ENCODE measurements at places on chromosomes 7 and 10.

DNA sequence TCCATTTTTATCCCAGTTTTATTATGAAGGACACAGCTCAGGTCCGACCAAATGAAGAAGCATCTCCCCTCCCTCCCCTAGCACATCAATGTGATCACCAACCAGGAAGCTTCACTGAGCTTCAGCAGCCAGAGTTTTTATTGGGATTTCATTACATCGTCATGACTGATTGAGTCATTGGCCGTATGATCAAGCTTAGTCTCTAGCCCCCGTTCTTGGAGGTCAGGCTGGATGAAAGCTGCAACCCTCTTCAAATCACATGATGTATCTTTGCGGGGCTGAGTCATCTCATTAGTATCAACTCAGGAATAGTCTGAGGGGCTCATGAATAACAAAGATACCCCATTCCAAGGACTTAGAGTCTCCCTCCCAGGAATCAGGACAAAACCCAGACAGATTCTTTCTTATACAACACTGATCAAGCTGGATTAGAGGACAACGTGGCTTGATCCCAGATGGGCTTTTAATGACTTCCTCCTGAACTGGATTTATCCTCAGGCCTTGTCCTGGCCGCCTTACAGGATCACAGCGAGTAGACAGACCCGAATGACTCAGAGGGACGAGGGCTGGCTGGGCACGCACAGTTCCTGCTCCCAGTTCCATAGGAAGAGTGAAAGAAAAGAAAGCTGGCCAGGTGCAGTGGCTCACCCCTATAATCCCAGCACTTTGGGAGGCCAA lies 14.5 kb downstream of the LIMK1 start:
- DNase-seq, result no peak

DNA sequence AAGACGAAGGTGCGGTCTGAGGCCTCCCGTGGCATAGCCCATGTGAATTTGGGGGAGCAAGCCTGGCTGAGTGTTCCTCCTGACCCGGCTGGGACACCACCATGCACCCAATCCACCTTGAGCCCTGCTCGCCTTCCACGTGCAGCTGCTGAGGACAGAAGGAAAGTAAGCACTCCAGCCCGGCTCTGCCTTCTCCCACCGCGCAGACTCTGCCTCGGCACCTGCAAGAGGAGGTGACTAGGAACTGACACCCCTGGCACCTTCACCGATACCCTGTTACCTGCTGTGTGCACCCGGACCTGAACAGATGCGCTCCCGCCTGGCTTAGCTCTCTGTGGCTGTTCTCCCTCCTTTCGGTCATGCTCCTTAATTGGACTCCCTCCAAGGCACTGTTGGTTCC lies 57.0 kb upstream of the OPN4 start:
- peak; percentile 25 for DNase-seq

- no peak for DNase-seq
These were observed 3.2 kb upstream of the VSTM4 start for GRCh38 chr10:49118430-49119074.

DNA sequence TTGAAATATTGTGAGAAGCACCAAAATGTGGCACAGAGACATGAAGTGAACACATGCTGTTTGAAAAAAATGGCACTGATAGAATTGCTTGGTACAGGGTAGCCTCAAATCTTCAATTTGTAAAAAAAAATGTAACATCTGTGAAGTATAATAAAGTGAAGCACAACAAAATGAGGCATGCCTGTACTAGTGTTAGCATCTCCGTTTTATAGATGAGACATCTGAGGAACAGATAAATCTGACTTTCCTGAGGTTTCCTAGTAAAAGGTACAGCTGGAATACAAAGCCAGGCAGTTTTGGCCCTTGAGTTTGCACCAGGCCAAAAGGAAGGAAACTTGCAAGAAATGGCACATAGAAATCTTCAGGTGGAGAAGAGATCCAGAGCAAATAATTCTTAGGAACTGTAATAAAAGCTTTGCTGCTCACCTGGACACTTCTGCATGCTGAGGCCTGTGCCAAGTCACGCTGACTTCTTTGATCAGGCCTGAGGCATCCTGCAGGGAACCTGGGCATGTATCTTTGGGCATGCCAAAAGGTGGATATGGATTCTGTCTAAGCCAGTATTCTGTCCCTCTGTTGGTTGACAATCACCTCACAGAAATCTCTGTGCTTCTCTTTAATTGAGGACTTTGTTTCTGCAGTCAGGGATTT lies 251.5 kb upstream of the PLPP4 start:
- DNase-seq, result no peak

- DNase-seq, result no peak
These were observed 94.8 kb downstream of the CPED1 start for GRCh38 chr7:121083138-121083789.

DNA sequence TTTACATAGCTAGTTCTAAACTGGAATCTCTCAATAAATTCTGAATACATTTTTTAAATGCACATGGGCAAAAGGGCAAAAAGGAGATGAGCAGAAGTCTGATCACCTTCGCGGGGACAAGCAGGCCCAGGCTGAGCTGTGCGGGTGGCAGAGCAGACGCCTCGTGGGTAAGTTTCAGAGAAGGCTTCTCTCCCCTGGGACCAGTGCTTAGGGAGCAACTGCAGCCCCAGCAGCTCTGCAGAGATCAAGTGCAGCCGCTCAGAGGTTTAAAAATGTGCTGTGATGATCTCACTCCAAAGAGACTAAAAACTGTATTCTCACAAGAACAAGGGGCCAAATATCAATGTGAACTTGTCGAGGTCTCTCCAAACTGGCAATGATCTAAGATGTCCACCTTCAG lies 264.3 kb upstream of the RNF32 start:
- peak; percentile 93 for DNase-seq

GRCh38 chr10:101686133-101686925 lies 8.6 kb downstream of the FBXW4 start:
- no peak for DNase-seq

GRCh38 chr10:118981946-118982345 lies 47.6 kb upstream of the NANOS1 start:
- no peak for DNase-seq

GRCh38 chr10:30186371-30186875 lies 127.0 kb upstream of the JCAD start:
- DNase-seq, result no peak

- DNase-seq, result peak; percentile 89
These were observed 181.4 kb upstream of the TNS3 start for GRCh38 chr7:47763063-47763974.

DNA sequence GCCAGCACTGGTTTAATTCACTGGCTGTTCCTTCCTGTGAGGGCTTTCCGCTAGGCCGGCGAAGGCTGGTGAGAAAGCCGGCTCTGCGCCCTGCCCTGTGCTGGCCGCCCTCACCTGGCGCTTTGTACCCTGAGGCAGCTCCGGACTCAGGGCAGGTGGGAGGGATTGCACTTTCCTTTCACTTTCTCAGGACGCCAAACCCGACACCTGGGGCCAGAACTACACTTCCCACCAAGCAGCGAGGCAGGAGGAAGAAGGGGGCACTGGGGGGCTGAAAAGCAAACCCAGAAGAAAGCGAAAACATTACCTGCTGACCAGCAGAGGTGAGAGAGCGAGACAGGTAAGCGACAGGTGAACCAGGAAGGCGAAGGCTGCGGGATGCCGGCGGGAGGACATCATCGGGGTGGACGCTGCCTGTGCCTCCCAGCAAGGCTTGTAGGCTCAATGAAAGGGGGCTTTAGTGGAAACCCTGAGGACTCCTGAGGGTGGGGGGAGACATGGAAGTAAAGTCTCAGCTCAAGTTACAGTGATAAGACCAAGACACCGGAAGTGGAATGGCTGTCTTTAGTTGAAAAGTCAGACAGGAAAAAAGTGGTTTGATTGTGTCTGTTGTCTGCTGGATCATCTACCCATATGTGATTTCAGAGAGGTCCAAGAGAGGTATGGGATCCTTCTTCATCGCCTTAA lies at the start of gene RAB19:
Gene RAB19, plus strand, starts transcription at position 181 of the 687 bp plus-strand sequence. CDS start 3,589 bp downstream, outside the sequence.
- no peak for DNase-seq

GRCh38 chr7:36051501-36051900 lies 101.6 kb upstream of the EEPD1 start:
- no peak for DNase-seq

DNA sequence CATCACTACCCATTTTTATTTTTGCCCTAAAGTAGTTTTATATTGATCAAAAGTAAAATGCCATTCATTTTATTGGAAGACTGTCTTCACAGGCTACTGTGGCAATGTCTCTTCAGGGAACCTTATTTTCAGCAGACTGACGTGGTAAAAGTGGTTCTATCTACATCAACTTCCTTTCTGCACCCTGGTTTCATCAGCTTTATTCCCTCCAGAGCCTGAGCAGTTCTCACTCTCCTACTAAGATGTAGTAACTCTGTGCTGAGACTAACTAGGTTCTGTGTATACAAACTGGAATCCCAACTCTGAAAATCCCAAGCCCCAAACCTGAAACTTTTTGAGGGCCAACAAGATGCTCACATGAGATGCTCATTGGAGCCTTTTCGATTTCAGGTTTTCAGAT lies 155.3 kb downstream of the SFMBT2 start:
- no peak for DNase-seq

DNA sequence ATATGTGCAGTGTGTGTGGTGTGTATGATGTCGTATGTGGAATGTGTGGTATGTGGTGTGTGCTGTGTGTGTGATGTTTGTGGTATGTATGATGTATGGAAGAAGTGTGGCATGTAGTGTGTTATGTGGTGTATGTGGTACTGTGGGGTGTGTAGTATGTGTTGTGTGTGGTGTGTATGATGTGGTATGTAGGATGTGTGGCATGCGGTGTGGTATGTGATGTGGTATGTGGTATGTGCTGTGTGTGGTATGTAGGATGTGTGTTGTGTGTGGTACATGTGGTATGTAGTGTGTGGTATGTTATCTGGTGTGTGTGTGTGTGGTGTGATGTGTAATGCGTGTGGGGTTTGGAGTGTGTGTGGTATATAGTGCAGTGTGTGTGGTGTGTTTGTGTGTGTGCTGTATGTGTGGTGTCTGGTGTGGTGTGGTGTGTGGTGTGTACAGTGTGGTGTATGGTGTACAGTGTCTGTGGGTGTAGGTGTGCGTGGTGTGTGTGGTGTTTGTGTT lies 129.6 kb downstream of the ATP6V0E2 start:
- DNase-seq, result no peak

DNA sequence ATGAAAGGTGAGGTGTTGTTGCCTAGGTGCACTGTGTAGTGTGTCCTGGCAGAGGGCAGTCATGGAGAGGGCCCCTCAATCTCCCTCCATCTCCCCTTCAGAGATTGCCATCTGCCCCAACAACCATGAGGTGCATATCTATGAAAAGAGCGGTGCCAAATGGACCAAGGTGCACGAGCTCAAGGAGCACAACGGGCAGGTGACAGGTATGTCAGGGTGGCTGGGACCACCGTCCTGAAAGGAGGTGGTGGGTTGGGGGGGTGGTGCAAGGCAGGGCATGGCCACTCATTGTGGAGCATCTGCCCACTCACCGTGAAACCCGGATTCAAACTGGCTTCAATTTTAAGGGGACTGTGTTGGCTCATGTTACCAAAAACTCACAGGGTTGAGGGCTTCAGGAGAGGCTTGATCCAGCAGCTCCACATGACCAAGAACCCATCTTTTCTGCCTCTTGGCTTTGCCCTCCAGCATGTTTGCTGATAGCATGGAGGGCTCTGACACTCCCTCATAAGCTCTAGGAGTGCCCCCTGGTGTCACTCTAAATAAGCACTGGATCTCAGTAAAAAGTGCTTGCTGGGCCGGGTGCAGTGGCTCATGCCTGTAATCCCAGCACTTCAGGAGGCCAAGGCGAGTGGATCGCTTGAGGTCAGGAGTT lies 12.2 kb downstream of the ARPC1B start:
- DNase-seq, result no peak

GRCh38 chr10:33132626-33133025 lies 174.6 kb upstream of the ITGB1 start:
- DNase-seq, result no peak

- DNase-seq, result no peak
These were observed 295.4 kb downstream of the PRPF18 start for GRCh38 chr10:13882119-13882711.

DNA sequence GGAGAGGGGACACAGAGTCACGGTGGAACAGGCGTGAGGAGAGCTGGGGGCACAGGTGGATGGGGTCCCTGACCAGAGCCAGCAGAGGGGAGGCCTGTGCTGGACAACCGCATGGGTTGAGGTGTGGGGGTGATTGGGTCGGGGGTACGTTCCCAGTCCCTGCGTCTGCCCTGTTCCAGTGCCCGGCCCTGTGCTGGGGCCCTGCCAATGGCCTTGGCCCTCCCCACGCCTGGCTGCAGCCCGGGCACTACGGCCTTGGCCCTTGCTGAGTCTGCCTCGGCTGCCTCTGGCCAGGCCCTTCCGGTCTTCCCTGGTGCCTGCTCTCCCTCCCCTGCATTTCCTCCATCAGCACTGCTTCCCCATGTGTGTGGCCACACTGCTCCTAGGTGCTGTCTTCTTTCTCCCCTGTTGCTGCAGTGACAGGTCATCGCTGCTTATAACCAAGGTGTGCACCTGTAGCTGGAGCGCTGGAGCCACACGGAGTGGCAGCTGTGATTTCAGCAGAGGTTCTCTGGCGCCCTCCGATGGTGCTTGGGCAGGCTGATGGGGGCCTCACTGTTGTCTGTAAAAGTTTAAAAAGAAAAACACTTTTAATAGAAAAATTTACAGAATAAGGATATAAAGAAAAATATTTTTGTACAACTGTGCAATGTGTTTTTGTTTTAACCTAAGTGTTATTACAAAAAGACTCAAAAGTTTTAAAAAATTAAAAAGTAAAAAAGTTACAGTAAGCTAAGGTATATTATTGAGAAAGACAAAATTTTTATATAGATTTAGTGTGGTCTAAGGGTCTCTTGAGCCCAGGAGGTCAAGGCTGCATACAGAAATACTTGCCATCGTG lies 45.2 kb upstream of the BHLHA15 start:
- peak; percentile 3 for DNase-seq

DNA sequence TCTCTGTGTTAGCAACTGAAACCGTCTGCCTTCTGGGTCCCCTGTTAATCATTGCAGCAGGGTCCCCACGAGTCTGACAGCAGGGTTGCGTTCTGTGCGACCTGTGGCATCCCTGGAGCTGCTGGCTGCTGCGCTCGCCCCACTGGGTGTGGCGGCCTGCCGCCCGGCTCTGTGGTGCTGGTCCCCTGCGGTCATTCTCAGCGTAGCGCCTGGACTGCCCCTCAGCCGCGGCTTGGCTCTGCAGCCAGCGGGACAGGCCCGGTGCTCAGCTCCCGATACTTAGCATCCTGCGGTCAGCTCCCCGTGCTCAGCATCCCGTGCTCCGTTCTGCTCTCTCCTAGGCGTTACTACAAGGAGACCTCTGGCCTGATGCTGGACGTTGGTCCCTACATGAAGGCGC lies 35.0 kb downstream of the LHPP start:
- no peak for DNase-seq

DNA sequence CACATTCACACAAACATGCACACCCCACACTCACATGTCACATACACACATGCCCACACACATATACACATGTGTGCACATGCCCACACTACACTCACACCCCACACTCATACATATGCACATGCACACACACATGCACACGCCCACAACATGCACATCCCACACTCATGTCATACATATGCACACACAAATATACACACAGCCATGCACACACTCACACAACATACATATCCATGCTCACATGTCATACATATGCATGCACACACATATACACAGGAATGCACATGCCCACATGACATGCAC lies 219.8 kb downstream of the DNAJB6 start:
- no peak for DNase-seq

- no peak for DNase-seq
These were observed 28.1 kb upstream of the GPR22 start for GRCh38 chr7:107441581-107442422.
